ENCODE measurements at places on chromosomes 6 and 20.

GRCh38 chr6:161295784-161296183 is 21.9 kb upstream of the AGPAT4 start:
- no peak for DNase-seq

DNA sequence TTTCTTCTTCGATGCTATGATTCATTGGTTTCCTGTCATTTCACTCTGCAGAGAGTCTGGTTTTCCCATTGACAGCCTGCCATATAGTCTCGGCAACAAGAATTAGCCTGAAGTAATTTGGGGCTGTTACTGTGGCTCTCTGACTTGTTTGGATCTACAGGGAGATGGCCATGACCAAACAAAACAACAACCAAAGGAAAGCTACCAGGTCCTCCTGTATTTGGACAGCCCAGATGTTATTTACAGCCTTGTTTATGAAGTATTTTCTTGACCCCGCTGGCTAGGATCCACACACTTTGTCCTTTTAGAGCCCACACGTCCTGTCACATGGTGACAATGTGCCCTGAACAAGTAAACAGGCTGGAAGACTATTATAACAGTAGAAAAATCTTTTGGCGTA is 111.4 kb upstream of the PREP start:
- no peak for DNase-seq

DNA sequence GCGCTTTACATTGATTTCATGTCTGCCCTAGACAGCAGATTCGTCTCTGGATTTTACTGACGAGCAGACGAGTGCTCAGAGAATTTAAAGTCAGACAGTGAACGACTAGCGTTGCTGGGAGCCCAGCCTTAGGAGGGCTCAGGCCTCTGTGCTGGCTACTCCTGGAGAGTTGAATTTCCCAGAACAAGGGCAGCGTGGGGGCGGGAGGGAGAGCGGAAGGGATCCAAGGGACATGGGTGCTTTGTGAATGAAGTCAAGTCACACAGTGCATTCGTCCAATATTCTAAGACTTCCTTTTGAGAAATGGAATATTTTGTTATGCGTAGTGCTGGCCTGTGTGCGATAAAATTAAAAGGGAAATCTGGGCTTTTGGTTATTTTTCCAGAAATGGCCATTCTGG is 126.5 kb downstream of the MYLK4 start:
- DNase-seq = no peak

DNA sequence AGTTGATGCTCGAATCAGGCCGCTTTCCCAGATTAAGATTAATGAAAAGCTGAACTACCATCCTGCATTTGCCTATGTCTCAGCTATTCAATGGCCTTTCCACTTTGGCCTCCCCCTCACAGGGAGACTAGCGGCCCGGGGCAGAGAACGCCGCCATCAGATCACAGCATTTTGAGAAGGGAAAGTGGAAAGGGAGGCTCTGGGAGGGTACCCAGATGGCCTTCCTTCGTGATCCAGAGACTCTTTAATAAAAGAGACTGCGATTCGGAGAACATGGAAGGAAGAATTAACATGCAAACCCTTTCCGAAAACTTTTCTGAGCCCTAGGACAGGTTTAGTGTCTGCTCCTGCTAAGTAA is 533 bp downstream of the MRPS18A start:
- DNase-seq = no peak

- no peak for DNase-seq
Measured at GRCh38 chr6:168735268-168735949, 294.4 kb downstream of the SMOC2 start.

DNA sequence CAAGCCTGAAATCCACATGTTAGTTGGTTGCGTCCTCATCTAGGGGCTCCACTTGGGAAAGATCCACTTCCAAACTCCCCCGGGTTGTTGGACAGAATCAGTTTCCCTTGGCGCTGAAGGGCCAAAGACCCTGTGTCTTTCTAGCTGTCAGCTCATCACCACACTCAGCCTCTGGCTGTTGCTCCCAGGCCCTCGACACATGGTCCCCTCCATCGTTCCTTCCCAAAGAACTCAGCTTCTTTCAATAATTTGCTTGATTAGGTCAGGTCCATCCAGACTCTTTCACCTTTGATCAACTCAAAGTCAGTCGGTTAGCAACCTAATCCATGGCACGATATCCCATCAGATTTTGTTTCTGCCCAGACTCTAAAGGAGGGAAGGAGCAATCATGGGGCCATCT is 254.8 kb upstream of the SULF2 start:
- no peak for DNase-seq

DNA sequence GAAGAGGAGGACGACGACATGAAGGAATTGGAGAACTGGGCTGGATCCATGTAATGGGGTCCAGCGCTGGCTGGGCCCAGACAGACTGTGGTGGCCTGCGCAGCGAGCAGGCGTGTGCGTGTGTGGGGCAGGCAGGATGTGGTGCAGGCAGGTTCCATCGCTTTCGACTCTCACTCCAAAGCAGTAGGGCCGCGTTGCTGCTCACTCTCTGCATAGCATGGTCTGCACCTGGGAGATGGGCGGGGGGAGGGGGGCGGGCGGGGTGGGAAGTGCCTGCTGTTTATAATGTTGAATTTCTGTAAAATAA is 42.3 kb downstream of the CHMP4B start:
- no peak for DNase-seq

DNA sequence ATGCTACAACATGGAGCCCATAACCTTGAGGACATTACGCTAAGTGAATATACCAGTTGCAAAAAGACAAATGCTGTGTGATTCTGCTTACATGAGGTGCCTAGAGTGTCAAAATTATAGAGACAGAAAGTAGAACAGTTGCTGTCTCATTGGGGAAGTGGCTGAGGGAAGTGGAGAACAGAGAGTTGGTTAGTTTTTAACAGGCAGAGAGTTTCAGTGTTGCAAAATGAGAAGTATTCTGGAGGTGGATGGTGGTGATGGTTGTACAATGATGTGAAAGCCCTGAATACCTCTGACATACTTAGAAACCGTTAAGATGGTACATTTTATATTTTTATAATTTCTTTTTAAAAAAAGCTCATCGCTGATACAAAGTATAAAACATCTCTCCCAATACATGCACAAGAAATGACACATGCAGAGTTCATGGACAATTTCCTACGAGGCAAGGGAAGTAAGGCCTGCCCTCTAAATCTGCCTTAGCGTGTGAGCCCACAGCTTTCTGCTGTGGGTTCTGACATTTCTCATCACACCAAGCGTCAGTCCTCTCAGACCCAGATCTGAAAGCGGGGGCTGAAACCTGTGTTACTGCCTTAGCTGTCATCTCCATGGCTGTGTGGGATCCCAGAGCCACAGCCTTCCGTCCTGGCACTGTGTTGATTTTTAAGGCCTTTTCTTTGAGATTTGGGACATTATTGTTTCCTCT is 126.0 kb downstream of the RNASET2 start:
- DNase-seq = no peak

DNA sequence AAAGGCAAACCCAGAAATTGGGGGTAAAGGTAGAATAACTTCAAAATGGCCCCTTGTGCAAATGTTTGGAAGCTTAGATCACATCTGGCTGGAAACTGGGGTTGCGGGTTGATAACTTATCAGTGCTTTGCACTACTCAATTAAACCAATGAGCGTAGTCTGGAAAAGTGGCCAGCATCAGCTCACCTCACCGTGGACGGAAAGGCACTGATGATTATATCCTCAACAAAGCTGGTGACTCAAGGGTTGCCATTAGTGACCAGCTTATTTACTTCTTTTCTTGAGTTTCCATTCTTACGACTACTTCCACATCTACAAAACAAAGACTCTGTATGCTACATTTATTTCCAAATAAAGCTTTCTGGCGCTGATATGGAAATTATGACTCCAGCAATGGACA is 198.5 kb upstream of the HEY2 start:
- no peak for DNase-seq
